Activated CD4-positive, CD25-positive, alpha-beta regulatory T cell (primary cell): ENCODE measurements at places on chromosomes 2 and 18.

GRCh38 chr2:45834372-45834771 lies 182.9 kb downstream of the PRKCE start:
- no peak for DNase-seq

DNA sequence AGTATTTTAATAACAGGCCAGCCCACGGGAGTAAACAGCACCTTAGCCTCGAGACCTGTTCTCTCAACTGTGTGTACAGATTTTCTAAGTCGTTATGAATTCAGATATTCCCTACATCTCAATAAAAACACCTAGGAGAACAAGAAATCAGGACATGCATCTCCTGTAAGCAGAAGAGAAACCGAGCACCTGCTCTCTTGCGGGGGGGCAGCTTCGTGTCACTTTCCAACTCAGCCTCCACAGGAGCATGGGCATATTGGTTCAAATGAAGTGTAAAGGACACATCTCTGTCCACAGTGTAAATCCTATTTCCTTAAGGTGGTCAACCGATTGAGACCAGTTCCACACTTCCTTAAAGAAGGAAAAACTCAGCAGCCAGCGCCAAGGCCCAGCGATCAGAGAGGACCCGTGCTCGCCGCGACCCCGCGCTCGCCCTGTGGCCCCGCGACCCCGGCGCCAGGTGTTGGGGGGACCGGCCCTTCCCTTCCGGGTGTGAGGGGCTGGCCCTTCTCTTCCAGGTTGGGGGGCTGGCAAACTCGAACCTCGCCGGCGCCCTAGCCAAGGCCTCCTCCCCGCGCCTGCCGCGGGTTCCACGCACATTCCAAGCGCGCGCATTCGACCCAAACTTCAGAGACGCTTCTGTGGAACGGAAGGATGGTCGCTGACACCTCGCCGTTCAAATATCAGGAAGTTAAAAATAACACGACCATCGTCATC lies 652 bp downstream of the SH3YL1 start:
- DNase-seq = no peak

GRCh38 chr2:62660087-62660486 lies 45.4 kb upstream of the EHBP1 start:
- no peak for DNase-seq

GRCh38 chr2:231258701-231259100 lies 60.3 kb downstream of the ARMC9 start:
- no peak for DNase-seq

DNA sequence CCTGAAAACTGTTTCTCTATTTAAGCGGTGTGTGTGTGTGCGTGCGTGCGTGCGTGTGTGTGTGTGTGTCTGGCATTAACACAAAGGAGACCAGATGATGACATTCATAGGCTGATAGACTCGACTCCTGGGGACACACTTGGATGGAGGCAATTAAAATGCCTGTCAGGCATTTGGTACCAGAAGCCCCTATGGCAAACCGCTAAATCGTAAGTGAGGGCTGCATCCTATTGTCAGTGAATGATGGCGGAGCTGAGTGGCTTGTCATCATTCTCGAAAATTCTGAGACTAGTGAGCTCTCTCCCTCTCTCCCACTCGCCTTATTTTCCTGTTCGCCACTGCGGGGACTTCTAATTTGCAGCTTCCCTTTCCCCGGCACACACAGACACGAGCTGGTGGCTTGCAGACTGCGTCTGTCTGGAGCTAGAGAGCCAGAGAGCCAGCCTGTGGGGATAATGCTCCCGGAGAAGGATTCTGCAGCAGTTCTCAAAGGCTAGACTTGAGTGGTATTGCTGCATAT lies 155.4 kb downstream of the MAP2 start:
- no peak for DNase-seq

DNA sequence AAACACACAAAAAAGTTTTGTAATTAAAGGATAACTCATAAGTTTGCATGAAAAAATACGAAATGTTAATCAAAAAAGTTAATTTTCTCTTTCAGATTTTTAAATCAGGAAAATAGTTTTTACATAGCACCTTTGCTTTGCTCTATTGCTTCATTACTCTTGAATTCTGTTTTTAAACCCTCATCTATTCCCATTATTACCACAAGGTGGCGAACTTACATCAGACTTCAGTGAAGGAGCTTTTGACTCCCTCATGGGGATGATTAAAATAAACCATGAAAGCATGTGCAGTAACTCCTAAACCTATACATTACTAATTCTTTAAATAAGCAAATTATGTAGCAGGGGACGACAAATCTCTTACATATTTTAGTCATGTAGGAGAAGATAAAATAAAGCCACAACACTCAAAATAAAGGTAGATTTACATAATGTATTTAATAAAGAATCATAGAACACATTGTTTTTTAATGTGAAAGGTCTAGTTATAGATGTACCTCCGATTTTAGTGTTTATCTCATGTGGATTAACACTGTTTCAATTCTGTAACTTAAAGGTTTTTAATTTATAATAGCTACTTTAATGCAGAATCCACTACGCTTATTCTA lies 105.2 kb downstream of the NETO1 start:
- no peak for DNase-seq

DNA sequence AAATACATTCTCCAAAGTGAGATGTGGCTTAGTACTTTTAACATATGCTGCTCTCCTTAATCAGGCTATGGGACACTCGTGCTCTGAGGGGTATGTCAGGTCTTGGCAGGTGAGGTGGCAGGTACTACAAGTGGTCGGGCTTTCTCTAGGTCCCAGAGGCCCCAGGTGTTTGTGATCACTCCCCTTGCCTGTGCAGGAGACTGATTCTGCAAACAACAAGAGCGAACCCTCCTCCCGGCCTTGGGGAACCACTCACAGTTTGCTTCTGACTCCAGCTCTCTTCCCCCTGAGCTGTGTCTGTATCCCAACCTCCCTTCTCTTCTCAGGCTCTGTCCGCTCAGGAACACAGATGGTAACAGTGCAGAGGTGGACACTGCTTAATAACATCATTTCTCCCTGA lies 48.1 kb downstream of the ATOH8 start:
- no peak for DNase-seq

DNA sequence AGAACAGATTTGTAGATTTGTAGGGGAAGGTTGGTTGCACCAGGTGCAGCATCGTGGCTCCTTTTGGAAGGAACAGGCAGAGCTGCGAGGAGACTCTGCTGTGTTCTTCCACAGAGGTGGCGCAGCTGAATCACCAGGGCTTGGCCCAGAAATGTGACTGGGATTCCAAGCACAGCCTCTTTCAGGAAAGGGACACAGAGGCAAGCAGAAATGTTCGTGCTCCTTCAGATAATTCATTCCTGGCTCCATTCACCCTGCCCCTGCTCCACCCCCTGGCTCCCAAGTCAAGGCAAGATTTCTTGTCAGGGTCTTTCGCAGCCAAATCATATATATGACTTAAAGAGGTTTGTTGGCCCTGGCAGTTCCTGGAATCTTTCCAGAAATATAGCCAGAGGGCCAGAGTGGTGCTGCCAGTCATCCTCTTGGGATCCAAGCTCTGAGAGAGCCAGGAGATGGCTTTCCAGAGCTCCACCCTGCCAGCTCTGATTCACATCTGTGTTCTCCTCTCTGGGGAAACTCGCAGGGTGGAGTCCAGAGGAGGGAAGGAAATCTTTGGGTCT lies 203.9 kb upstream of the TANK start:
- no peak for DNase-seq
